Putamen (tissue), 1 donor: ENCODE measurements at places on chromosomes 1 and 21.

DNA sequence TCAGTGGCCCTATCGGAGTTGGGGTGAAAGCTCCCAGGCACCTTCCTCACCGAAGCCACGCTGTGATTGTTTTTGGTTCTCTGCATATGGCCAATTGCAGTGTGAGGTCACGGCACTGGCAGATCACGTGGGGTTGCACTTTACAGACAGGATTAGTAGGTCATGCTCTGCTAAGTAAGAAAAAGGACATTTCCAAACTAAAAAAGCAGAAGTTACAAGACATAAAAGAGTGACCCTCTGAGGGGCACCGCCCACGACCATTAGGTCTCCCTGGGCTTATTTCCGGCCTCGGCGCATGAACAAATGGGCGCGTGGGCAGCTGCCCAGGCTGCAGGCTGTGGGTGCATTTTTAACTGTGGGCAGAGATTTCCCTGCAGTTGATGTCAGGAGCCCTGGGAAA lies 2.0 kb downstream of the CAPN9 start:
- DNase-seq: no peak

- no peak for DNase-seq
Measured at GRCh38 chr1:85125891-85126290, 74.9 kb downstream of the SYDE2 start.

DNA sequence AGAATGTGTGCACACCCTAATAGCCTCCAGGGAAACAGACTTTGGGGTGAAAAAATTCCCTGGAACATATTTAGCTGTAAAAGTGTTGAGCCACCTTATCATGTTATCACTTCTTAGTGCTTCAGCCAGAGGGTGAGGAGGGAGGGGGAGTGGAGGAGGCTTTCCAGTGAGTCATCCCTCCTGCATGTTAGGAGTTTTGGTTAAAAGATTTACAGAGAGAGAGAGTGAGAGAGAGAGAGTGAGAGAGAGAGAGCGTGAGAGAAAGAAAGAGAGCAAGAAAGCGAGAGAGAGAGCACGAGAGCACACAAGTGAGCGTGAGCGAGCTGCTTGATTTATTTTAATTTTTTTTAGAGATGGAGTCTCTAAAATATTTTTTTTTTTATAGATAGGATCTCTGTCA lies 13.5 kb upstream of the CACNA1E start:
- peak; percentile 55 for DNase-seq

- DNase-seq: no peak
Measured at GRCh38 chr1:219966071-219966349, 37.7 kb upstream of the SLC30A10 start.

- no peak for DNase-seq
Measured at GRCh38 chr1:32032275-32032615, 18.6 kb downstream of the KHDRBS1 start.

- no peak for DNase-seq
Measured at GRCh38 chr1:23149114-23149513, 19.5 kb downstream of the LUZP1 start.

DNA sequence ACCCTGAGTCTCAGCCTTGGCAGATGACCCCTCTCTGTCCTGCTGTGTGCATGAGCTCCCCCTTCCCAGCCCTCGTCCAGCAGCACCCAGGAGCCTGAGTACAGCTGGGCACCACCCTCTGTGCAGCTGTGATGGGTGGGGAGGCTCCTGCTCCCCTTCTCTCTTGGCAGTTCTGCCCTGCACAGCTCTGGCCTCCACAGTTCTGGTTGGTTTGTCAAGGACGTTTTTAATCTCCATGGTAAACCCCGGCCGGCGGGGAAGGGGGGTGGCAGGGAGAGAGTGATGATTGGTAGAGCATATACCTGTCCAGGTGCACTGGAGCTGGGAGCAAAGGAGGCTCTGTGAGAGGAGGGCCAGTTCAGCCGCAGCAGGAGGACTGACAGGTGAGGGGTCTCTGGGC lies at the start of gene CLCNKA:
Gene CLCNKA (plus strand): TSS at position 356 of the 400 bp plus-strand sequence. CDS start 584 bp downstream, outside the sequence.
- DNase-seq: no peak

DNA sequence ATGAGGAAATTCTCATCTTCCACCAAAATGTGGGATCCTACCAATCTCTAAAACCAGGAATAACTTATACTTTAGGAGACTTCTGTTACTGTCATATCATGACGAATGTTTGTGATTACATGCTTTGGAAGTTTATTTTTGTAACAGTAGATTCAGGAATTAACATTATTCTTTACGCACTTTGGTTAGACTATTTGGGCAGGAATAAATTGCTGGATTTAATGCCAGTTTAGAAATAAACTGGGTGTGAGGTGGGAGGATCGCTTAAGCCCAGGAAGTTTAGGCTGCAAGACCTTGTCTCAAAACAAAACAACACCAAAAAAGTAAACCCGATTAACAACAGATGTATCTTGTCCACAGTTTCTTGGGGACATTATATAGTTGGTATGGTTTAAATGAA lies 52.1 kb downstream of the MIGA1 start:
- DNase-seq: no peak

DNA sequence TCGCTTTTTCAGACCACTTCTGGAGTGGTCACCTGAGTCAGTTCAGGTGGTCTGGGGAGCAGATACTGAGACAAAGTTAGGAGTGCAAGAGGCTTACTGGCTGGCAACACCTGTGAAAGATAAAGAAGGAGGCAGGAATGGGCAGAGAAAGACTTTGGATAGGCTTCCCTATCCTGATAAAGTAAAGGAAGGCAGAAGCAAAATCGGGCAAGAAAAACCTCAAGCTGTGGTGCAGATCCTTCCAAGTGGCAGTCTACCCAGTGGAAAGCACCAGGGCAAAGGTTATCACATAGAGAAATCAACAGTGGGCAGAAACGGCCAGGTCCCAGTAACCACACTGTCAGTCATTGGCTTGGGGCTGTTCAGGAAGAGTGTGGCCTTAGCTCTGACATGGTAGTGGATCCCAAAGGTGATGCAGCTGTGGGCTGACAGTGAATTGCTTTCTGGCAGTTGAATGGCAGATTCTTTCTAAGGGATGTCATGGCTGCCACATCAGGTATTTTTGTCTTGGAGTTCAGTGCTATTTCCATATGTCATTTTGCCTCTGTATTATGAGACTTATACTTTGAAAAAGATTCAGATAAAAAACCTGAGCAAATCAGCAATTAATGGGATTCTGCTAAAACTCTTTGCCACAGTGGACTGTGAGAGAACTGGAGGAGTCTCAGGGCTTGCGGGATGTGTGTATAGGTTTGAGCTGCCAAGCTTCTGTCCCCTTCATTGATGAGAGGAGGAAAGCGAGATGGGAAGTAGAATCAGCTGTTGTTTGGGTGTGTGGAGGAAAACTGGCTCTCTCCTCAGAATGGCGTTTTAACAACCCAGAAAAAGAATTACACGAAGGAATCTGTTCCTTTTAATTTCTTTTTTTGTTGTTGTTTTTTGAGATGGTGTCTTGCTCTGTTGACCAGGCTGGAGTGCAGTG lies 8.1 kb upstream of the CGN start:
- DNase-seq: no peak

DNA sequence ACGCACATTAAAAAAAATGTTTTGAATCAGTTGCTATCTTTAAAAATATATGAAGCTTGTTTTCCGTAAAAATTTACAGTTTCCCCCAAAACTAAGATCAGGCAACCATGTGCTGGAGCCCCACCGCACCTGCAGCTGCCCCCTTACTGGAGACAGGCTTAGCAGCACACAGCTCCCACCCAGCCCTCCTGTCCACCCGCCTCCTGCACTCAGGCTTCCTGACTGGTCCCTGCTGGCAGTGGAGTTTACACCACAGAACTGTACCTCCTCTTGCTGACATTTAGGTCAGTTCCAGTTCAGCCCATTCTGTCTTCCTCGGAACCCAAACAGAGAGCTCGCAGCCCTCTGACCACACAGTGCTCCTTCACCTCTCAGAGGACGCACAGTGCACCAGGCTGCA lies 2.1 kb downstream of the GPR161 start:
- no peak for DNase-seq

- DNase-seq: no peak
Measured at GRCh38 chr21:42997053-42997452, 22.7 kb downstream of the PKNOX1 start.

GRCh38 chr21:45736042-45736689 lies 92.6 kb downstream of the PCBP3 start:
- DNase-seq: no peak

DNA sequence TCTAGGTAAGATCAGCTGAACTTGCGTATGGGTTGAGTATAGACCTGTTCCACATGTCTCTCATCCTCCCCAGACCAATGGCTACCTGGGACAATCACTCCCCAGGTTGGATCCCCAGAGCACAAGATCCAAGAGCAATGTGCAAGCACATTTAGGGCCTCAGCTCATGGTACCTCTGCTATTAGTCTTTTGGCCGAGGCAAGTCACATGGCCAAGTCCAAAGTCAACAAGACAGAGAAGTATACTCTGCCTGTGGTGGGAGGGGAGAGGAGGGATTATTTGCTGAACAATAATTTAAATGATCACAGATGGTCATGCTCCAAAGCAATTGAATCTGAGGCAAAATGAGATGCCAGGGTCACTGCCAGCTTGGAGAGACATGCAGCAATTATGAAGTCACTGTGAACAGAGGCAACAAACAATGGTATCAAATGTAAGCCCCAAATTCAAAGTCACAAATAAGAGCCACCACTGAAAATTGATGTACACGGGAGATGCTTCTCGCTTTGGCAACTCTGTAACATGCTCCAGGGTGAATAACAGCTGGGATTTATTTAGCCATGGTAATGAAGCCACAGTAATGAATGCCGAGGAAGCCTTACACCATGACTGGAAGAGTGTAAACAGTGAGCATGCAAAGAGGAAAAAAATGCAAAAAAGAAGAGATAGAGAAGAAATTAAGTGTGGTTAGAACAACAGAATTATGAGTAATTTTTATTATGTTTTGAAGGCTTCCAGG lies 149.1 kb downstream of the ZNF281 start:
- DNase-seq: no peak

DNA sequence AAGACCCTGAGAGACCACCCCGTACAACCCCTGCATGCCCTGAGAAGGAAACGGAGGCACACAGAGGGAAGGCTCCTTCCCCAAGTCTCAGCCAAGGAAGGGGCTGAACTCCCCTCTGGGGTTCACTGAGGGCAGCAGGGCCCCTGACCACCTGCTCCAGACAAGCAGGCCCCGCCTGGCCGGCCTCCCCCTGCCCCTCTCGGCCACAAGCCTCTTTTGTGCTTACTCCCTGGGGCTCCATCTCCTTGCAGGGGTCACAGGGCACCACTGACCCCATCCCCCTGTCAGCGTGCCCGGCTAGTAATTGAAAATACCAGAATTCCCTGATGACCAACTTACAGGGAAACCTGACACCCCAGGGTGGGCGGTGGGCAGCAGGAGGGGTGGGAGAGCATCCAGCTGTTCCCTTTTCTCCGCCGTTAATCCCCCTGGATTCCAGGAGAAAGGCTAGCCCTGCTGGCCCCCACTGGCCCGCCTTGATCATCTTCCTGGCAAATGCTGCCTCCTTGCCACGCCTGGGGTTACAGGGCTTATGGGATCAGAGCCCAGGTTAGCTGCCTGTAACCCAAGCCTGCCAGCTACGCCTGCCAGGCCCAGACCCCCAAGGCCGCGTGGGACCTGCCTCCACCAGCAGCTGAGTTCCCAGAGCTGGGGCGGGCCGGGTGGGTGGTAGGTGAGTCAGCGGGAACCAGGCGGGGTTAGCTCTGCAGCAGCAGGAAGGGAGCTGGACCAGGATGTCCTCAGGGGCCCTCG lies 96.1 kb downstream of the LACTBL1 start:
- peak; percentile 43 for DNase-seq

GRCh38 chr1:33805988-33806387 lies 57.9 kb upstream of the HMGB4 start:
- no peak for DNase-seq

DNA sequence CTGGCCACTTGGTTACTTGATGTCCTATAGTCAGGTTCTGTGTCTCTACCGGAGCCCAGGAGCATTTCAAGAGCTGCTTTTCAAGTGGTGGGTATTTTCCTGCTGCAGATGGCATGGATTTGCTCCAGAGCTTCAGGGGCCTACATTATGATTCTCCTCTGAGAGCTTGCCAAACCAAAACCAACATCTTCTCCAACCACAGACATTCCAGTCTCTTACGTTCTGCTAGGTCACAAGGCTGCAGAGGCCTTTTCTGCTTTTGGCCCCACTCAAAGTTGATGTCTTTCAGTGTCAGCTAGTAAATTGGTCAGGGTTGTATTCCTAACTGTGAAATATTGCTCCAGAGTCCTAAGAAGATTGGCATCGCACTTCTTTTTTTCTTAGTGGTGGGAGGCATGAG lies 14.7 kb upstream of the AQP10 start:
- DNase-seq: no peak

DNA sequence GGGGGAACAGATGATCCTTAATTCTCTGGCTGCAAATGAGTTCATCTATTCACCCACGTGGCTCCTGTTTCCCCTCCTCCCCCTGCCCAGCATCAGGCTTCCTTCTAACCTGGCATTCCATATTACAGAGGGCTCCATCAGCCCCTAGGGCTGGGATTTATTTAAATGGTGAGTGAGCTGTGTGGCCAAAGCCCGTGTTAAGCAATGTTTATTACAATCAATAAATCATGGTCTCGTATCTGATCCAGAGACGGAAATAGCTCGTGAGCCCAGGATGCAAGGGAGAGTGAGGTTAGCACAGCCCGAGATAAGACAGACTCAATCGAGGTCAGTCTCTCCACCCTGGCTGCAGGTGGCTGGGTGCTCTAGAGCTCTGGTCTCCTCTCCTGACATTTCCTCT lies 43.1 kb upstream of the IGSF21 start:
- DNase-seq: no peak

DNA sequence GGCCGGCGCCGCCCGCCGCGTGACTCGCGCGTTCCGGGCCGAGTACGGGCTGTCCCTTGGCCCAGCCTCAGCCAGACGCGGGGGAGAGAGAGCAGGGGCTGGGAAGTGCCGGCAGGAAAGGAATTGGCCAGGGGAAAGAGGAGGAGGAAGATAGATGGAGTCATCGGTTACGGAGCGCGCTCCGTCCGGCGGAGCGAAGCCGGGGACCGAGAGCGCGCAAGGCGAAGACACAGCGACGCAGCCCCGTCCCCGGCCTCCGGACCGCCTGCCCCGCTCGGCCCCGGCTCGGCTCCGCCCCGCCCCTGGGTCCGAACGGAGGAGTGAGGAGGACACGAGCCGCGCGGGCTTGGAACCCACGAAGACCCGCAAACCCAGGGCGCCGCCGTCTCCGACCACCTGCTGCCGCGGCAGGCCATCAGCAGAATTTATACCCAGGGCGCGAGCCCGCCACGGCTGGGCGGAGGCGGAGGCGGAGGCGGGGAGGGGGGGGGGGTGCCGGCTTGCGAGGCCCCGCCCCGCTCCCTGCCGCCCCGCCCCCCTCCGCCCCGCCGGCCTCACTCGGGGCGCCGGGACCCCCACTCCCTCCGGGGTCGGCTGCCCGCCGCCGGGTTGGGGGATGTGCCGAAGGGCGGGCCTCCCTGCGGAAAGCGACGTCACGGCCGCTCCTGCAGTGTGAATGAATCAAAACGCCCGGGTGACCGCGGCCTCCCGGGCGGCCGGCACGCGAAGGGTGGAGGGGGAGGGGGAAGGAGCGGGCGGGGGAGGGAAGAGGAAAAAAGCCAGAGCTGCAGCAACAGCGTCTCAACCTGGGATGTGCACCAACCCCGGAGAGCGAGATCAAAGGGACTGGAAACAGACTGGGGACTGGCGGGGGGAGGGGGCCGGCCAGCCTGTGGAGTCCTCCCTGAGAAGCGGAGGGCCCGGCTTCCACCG lies at the start of gene LHX4:
Gene LHX4 (plus strand): TSS at position 782 of the 933 bp plus-strand sequence. CDS start 266 bp downstream, outside the sequence.
- no peak for DNase-seq
